Stimulated activated CD8-positive, alpha-beta memory T cell treated with anti-CD3 and anti-CD28 coated beads, Interleukin-7, amount 100 ng/mL, for 48 hours (primary cell): ENCODE measurements at places on chromosomes 12 and 14.

DNA sequence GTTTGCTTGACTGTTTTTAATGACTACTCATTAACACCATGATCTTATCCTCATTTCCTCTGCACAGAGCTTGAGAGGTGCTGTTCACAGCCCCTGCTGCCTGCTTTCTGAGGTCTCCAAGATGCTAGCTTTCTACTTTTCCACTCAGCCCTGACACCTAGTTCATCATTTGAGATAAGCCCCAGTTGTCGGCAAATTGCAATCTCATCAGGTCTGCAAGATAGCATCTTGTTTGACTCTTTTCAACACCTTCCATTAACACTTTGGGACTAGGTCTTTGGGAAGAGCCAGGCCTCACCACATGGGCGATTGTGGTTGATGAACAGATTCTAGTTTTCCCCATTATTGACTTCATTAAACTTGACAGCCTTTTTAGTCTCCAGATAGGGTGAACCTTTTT, 904.8 kb downstream of the DIO2 start:
- no peak for DNase-seq

DNA sequence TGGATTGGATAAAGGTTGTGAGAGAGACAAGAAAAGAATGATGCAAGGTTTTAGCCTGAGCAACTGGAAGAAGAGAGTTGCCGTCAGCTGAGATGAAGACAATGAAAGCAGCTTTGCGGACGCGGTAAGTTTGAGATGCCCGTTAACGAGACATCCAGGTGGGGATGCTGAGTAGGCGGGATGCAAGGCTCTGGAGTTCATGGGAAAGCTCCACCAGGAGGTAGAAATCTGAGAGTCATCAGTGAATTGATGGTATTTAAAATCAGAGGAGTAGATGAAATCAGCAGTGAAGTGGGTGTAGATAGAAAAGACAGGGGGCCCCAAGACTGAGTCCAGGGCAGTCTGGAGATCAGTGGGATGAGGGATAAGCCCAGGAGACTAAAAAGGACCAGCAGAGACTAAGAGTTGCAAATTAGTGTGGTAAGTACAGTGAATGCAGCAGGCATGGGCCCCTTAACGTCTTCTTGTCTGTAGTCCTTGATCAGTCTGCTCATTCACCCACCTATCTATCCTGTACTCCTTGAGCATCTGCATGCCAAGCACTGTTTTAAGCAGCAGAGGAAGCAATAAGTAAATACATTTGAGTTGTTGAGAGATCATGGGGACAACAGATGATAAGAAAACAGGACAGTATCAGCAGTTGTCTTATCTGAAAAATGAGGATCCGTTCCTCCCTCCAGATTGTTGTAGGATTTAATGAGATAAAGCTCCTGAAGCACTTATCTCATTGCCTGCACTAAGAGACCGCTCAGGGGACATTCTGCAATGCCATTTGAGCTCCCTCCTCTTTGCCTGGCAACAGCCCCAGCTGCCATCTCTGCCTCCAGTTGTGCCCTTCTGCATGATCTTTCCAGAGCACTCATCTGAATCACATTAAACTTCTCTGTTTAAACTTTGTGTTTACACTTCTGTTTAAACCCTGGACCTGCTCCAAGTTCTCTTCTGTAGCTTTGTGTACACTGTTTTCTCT, 91.5 kb downstream of the APAF1 start:
- no peak for DNase-seq

DNA sequence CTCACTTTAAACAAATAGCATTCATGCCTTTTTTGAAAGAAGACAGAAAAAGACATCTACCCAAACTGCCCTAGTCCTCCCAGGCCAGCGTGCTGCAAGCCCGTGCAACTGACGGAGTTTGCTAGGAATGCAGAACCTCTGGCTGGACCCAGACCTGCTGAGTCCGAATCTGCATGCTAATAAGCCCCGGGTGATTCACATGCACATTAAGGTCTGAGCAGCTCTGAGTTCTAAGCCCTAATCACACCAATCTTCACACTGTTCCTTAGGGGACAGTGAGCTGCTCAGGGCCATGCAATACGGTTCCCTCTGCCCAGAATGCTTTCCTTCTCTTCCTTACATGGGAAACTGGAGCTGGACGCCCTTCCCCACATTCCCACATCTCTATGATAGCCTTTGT, 25.2 kb downstream of the HAL start:
- no peak for DNase-seq

DNA sequence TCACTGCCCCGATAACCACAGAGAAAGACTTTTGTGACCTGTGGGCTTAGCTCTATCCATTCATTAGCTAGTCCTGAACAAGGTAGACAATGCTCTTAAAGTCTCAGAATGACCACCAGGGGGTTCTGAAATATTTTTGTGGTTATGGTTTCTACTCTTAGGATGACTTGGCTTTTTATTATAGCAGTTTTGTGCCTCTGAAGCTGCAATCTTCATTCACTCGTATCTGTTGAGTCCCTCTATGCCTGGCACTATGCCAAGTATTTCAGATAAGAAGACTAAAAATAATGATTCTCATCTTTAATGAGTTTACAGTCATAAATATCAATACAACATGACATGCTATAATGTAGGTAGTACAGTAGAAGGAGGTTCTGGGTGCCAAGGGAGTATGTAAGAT, 130.8 kb upstream of the TRHDE start:
- DNase-seq, result no peak

DNA sequence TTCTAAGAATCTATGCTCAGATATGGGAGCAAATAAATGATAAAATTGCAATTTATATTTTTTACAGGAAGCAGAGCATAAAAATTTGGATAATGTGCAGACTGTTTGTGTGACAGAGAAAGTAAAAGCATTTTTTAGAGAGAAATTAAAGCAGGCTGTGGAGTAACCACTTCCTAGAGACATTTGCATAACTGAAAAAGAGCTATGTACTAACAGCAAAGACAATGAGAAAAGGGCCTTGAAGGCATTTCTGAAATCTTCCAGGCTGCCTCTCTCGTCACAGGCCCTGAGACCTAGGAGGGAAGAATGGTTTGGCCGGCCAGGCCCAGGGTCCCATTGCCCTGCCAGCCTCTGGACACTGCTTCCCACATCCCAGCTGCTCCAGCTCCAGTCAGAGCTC, 247.2 kb downstream of the ALX1 start:
- no peak for DNase-seq

DNA sequence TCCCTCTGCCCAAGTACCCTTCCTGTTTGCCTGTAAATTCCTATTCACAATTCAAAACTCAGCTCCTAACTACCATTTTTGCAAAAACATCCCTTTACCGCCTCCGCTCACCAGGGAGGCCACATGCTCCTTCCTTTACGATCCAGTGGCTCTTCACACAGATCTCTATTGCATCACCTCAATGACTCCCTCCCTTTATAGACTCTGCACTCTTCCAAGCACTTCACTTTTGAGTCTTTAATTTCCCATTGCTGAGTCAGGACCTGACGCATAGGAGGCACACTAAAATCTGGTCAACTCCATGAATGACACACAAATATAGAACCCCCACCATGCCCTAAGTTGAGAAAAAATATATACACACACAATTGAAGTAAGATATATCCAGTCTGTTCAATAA, 45.9 kb downstream of the PPP1R13B start:
- DNase-seq, result no peak

DNA sequence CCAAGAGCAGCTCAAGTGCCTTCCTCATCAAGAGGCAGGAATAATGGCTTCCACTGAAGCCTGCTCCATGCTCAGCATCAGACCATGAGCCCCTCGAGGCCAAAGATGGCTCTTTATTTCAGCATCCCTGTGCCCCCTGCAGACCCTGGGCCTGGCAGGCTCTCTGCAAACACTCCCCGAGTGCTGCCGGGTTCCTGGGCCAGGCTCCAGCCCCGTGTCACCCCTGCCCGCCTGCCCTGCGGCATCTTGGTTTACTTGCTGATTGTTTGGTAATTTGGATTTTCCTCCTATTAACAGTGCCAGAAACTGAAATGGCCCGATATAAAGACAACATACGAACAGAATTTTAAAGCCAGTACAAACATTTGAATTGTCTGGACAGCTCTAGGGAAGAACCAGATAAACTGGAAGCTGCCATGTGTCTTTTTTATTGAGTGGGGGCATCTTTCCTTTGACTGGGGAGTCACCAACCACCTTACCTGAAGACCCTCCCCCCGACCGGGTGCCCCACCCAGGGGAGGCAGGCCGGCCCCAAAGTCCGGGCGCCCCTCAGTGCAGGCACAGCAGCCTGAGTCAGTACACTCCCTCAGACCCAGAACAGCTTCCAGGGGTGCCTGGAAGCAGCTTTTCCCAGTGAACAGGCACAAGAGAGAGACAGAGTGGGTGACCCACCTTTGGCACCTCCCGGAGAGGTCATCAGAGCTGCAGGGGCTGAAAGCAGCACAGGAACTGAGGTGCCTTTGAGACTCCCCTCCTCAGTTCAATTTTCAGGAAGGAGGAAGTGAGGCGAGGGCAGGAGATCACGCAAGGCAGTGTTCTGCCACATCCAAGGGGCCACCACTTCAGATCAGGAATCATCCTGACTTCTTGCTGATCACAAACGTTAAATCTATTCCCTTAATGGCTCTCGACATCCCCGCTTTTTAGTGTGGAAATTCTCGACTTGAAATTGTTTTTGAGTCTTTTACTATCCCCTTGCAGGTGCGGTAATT, 30.6 kb downstream of the ITPK1 start:
- no peak for DNase-seq

DNA sequence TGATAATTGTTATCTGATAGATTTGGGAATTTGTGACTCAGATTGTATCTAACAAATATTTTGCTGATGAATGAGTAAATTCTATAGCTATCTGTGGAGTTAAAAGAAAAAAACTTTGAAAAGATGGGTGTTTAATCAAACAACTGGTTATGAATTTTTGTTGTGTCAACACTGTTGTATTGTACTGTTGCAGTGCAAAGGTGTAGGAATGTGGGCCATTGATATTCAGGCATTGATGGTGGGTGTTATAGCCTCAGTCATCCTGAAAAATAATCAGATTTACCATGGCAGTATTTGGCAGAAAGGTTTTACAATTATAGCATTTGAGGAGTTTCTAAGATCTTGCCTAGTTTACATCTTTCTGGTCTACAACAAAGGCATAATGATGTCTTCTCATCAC, 15.4 kb downstream of the DRAM1 start:
- DNase-seq, result no peak

DNA sequence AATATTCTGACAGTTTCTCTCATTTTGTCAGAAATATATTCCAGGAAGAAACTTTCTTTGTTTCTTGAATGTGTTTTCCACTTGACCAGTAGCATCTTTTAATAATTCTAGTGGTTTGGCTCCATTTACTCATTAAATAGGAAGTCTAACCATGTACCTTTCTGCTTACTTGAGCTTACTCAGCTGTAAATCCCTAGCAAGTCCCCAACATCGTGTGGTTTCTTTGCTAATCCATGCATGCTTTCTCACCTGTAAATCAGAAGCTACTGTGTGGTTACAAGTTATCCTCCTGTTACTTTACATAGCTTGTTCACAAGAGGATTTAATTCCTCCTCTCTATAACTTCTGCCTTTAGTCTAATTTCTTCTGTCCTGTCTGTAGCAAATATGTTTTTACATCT, 227.7 kb downstream of the FSCB start:
- no peak for DNase-seq

DNA sequence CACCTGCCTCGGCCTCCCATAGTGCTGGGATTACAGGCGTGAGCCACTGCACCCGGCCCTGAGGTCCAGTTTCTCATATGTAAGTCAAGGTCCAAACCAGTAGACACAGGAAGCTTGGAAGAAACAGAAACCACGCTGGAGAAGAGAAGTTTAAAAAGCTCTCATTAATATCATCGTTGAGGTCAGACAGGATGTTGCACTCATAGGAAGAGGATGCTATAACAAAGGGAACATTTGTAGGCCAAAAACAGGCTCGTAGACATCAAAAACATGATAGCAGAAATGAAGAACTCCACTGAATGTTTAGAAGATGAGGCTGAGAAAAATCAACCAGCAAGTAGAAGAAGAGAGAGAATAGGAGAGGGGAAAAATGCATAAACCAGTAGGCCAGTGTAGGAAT, 46.8 kb downstream of the ACACB start:
- DNase-seq, result no peak

DNA sequence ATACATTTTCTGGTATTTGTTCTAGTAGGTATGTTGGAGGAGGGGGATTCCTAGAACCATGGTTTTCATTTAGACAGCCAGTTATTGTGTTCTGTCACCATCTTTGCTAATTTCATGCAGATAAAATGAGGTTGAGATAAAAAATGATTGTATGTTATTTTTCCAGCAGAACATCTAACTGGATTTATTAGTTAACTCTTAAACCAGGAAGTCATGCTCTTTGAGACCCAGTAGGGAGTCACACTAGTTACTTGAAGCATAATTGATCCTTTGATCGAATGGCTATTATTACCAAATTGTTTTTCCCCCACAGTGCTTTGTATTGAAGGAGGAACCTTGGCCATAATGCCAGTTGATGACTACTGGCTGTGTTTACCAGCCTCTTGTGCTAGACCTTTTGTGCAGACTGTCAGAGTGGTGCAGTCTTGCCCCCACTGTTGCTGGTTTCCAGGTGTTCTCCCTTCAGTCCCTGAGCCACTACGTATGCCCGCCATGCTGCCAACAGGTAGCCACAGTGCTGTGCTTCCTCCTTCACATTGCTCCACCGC, 6.0 kb downstream of the EID3 start:
- no peak for DNase-seq

GRCh38 chr12:86613311-86613710, 357.1 kb upstream of the MGAT4C start:
- no peak for DNase-seq

DNA sequence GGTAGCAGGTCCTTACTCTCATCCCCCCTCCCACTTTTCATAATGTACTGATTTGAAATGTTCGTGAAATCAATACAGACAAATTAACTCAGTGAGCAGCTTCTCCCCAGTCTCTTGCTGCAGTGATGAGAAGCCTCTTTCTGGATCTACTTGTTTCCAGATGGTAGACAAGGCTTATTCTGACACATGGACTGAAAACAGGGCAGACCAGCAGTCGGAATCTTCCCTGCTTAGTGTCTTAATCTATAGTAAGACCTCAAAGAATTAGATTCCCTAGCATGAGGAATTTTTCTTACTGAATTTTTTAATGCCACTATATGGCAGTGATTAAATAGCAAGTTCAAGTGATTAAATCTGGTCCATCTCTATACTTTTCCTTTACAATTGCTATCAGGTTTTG, 120.1 kb downstream of the RGS6 start:
- DNase-seq, result no peak

DNA sequence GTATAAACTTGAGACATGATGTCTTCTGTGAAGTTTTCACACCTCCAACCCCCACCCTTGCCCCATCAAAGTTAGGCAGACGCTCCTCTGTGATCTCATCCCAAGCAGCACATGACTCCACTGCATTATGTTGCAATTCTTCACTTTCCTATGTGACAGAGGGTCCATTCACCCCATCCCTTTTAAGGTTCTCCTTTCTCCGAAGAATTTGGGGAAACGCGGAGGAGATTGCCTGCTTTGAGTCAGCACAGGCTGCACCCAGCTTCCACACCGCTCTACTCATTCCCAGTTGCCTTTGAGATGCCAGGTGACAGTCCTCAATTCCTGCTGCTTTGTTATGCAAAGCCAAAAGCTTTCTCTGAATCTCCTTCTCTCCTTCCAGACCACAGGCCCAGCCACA, 61.8 kb downstream of the PHLDA1 start:
- DNase-seq, result no peak

GRCh38 chr14:91300283-91300895, 55.9 kb upstream of the GPR68 start:
- DNase-seq, result no peak
